ENCODE measurements at places on chromosomes 11 and 22.
A peak's percentile ranks its signal among the peaks of the same experiment; 100 is the strongest.

- DNase-seq: no peak
Measured at GRCh38 chr11:44313761-44314489, 4.0 kb upstream of the ALX4 start.

- no peak for DNase-seq
Measured at GRCh38 chr11:34525098-34525497, 11.5 kb upstream of the ELF5 start.

- no peak for DNase-seq
Measured at GRCh38 chr11:45899086-45899447, 8.0 kb downstream of the FREY1 start.

DNA sequence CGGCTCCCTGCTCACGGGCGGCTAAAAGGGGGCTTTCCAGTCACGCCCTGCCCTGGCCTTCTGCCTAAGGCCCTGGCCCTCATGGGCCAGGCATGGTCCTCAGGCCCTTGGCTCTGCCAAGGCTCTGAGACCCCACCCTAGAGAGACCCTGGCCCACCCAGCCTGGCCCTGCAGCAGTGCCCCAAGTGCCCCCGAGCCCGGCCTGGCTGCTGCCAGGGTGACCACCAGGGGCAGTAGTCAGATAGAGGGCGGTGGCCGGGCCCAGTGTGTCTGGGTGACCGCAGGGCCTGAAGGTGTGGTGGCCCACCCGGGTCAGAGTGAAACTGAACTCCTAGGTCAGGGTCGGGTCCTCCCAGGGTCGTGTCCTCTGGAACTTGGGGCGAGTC, 29.4 kb upstream of the CCDC188 start:
- no peak for DNase-seq

DNA sequence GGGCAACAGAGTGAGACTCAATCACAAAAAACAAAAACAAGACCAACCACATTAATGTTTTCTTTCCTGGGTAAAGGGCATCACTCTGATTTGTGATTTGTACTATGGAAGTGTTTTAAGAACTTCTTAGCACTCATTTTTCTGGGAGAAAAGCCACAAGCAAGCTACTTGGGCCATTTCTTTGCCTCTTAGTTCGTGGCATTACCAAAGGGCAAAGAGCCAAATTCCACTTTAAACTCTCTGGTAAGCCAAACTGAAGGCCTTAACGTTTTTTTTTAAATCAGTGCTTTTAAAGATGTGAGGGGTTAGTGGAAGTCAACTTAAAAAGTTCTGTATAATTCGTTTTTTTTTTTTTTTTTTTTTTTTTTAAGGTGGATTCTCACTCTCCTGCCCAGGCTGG, 36.9 kb downstream of the CAT start:
- no peak for DNase-seq

- DNase-seq: no peak
Measured at GRCh38 chr11:19793326-19793725, 80.7 kb downstream of the NAV2 start.

DNA sequence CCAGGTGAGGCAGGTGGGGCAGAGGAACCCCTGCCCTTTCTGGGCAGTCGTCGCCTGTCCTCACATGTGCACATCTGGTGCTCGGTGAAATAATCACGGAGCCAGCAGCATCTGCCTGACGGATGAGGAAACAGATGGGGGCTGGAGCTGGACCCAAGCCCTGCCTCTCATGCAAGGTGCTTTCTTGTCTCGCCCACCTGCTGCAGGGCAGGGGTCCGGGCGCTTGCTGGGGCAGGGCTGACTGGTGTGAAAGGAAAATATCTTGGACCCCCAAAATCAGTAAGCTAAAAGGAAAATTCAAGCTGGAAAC, 3.3 kb downstream of the ALDH3B2 start:
- no peak for DNase-seq

DNA sequence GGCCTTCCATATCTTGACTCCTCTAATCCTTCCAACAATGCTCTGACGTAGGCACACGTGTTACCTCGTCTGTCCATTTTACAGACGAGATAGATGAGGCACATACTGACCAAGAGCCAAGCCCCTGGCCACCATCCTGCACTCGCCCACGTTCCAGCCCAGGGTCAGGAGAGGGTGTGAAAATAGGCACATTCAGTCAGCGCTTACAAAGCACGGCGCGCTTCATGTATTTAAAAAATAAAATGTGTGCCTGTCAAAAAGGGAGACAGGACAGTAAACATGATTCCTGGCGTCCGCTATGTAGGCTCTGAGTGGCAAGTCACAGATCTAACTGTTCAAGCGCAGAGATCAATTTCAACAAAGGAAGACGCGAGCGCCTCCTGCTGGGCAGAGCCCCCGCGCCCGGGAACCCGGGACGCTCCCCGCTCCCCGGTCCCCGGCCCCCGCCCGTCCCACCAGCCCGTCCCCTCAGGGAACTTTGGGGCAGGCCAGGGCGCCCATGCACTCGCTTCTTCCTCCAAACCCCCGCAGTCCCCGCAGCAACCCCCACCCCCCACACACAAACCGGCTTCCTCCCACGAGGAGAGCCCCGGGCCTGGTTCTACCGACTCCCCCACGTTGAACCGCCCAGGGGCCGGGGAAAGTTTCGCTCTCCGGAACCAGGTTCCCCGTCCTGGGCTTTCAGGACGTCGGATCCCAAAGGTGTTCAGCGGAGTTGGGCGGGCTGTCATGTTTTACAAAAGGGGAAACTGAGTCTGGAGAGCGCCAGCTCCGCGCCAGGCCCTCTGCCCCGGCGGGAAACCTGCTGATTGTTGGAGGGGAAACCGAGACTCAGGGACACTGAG, 10.4 kb upstream of the C1QTNF6 start:
- DNase-seq: peak; percentile 99

- DNase-seq: no peak
Measured at GRCh38 chr11:131838016-131838415, 467.6 kb downstream of the NTM start.

GRCh38 chr11:115153731-115154354, 350.4 kb downstream of the CADM1 start:
- DNase-seq: no peak

GRCh38 chr22:35023692-35024363, 42.1 kb upstream of the ISX start:
- DNase-seq: peak; percentile 95

DNA sequence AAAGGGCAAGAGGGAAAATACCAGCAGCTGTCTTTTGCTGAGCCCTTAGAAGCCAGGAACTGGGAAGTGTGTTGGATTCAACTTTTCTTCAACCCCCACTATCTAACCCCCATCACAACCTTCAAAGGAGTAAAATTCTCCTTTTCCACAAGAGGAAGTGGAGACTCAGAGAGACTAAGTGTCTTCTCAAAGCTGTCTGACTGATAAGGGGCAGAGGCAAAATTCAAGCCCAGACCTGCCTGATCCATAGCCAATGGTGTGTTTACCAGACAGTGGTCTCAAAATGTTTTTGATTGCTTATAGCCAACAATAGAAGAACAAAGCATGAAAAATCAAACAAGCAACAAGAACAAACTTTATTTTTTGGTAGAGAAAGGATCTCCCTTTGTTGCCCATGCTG, 707.0 kb downstream of the NTM start:
- DNase-seq: no peak

DNA sequence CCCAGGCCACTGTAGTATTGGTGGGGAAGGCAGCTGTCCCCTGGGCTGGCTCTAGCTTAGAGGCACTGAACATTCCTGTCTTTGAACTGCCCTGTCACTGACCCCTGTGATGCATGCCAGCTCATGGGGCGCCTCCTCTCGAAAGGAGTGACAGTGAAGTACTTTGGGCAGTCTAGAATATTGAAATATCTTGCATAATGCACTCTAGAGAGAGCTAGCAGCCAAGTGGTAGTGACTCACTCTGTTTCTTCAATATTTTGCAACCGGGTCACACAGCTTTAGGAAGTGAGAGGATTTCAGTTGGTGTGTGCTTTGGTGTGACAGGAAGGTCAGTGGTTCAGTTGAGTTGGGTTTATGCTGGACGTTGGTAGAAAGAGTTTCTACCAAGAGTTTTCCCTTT, 35.5 kb upstream of the ST14 start:
- DNase-seq: no peak

GRCh38 chr11:65043881-65044501, 3.0 kb downstream of the SAC3D1 start:
- no peak for DNase-seq

GRCh38 chr11:76892306-76892705, 31.6 kb downstream of the ACER3 start:
- DNase-seq: no peak

DNA sequence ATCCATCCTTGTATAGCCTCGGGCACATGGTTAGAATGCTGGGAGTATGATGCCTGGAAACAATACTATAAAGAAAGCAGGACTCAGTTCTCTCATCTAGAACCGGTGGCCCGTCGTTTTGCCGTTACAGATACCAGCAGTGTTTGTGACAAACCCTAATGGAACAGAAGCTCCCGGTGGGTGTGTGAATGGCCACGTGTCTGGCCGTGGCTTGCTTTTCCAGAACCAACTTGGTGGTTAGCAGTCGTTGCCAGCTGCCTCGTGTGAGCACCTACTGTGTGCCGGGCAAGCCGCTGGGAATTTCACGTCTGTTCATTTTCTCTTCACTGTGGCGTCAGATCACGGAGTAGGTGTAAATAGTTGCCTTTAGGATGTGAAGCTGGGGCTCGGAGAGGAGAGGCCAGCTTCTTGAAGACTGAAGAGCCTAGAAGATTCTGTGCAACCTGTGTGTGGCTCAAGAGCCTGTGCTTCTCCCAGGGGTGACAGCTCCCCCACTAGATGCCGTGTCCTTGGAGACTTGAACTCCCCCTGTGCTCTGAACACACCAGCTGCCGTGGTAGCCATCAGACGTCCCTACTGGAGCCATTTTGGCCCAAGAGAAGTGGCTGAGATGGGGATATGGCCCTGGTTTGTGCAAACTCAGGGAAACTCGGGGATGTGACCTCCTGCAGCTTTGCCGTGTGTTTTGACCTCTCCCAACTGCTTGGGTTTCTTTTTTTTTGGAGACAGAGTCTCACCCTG, 57.5 kb upstream of the PPARA start:
- DNase-seq: no peak

- no peak for DNase-seq
Measured at GRCh38 chr11:19398273-19398672, 157.5 kb upstream of the E2F8 start.
